ENCODE measurements at places on chromosomes 7 and 10. TPM values are rescaled to one million over a fixed set of nuclear protein-coding genes. Genes with fewer than 3 reads are reported as not detected.

Gene FBXL13
- total RNA-seq: 4.4 TPM

DNA sequence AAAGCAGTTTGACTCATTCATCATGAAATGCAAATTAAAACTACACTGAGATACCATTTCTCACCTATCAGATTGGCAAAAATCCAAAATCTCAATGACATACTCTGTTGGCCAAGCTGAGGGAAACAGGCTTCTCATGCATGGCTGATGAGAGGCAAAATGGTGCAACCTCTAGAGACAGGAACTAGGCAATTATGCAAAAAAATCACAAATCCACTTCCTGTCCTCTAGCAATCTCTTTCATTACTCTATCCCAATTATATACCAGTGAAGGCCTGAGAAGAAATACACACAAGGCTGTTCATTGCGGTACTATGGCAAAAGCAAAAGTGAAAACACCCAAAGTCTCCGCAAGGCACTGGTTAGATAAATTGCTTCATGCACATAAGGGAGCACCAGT, 25.9 kb upstream of the PTPRN2 start:
- H3K4me3 ChIP-seq: no peak overlapping the region
- no peak for DNase-seq
- H3K27ac ChIP-seq: no peak overlapping the region

- no peaks in the 10 kb centered on the region for H3K27me3 ChIP-seq
- no peak for DNase-seq
- H3K36me3 ChIP-seq: no peaks in the 10 kb centered on the region
- no peak overlapping the region for H3K4me3 ChIP-seq
- H3K27ac ChIP-seq: no peak overlapping the region
- H3K4me1 ChIP-seq: no peaks in the 10 kb centered on the region
These were observed 253.7 kb downstream of the DYNC1I1 start for GRCh38 chr7:96026010-96026409.

DNA sequence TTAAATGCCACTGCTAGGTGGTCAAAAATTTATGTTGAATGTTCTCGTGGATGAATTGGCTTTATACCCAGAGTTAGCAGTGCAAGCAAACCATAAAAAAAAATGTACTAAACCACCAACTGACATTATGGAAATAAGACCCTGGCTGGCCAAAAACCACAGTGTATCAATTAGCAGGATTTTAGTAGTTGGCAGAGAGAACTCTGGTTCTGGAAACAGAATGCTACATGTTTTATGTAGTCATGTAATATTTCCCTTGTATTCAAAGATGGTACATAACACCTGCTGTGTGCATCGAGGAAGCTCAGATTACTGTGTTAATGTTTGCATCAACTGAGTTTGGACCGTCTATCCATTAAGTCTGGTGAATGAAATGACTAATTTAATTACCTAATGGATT, 618.5 kb downstream of the CCSER2 start:
- no peaks in the 10 kb centered on the region for H3K36me3 ChIP-seq
- no peaks in the 10 kb centered on the region for H3K4me1 ChIP-seq
- DNase-seq: no peak

Gene PLAC9
- 7.8 TPM for total RNA-seq

DNA sequence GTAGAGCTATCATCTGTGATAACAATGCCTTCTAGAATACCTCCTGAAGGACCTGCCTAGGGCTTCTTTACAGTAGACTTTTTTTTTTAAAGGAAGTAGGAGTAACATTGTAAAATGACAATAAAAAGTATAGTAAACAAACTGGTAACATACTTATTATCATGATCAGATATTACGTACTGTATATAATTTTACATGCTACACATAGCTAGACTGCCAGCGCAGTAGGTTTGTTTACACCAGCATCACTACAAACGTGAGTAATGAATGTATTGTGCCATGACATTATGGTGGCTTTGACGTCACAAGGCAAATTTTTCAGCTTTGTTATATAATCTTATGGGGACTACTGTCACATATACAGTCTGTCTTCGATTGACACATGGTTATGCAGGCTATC, 15.4 kb upstream of the ZRANB1 start:
- no peak for DNase-seq
- no peaks in the 10 kb centered on the region for H3K4me1 ChIP-seq
- peaks cover 22% of the 10 kb centered on the region for H3K36me3 ChIP-seq
- H3K4me3 ChIP-seq: no peak overlapping the region

Gene SNX10
- 9.6 TPM for total RNA-seq

Gene HOXA3
- not detected for total RNA-seq

DNA sequence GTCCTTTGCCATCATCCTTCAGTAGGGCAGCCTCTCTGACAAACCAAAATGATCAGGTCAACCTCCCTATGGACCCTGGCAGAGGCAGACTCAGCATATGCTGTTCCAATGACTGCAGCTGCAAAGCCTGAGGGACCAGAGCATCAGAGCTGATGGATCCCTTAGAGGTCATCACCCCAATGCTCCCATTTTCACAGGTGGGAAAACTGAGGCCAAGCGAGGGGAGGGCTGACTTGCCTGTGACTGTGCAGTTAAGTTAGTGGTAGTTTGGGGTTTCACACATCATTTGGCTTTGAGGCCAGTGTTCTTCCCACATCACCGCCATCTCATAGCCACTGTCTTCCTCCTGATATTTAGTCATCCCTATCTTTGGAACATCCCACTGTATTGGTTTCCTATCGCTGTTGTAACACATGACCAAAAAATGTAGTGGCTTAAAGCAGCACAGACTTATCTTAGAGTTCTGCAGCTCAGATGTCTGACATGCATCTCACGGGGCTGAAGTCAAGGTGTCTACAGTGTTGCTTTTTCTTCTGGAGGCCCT, 69.3 kb upstream of the PDZD8 start:
- H3K4me3 ChIP-seq: no peak overlapping the region
- H3K36me3 ChIP-seq: peaks cover 36% of the 10 kb centered on the region
- no peak for DNase-seq
- H3K4me1 ChIP-seq: no peaks in the 10 kb centered on the region
- H3K27me3 ChIP-seq: no peaks in the 10 kb centered on the region
- no peak overlapping the region for H3K27ac ChIP-seq

DNA sequence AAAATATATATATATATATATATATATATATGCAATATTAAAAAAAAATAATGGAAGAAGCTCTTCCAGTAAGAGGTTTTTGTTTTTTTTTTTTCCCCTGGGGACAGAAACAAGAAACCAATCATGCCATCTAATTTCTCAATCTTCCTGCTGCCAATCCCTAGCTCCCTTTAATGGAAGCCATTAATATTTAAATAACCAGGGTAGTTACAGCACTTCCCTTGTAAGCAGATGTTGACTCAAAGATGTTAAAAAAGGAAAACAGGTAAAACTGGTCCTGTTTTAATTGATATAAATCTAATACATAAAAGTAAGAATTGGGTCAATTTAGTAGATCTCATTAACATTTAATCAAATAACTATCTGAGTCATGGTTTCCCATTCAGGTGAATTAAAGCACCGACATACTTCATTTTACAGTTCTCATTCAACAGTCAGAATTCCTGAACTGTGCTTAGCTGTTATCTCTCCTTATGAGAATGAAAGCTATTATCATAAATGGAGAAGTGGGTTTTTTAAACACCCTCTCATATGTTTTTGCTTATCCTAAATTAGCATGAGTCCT, 22.6 kb downstream of the CPVL start:
- H3K27ac ChIP-seq: no peak overlapping the region
- H3K4me1 ChIP-seq: peaks cover 5% of the 10 kb centered on the region
- H3K4me3 ChIP-seq: no peak overlapping the region
- H3K36me3 ChIP-seq: no peaks in the 10 kb centered on the region

GRCh38 chr7:51456-52068, 140.8 kb upstream of the FAM20C start:
- no peak overlapping the region for H3K27ac ChIP-seq
- no peaks in the 10 kb centered on the region for H3K4me1 ChIP-seq
- H3K4me3 ChIP-seq: no peak overlapping the region
- no peaks in the 10 kb centered on the region for H3K27me3 ChIP-seq
- no peak for DNase-seq
- H3K36me3 ChIP-seq: no peaks in the 10 kb centered on the region

- no peaks in the 10 kb centered on the region for H3K27me3 ChIP-seq
- H3K4me1 ChIP-seq: no peaks in the 10 kb centered on the region
- no peaks in the 10 kb centered on the region for H3K36me3 ChIP-seq
- no peak overlapping the region for H3K4me3 ChIP-seq
These were observed 10.8 kb upstream of the GALNT11 start for GRCh38 chr7:152014722-152015121.

DNA sequence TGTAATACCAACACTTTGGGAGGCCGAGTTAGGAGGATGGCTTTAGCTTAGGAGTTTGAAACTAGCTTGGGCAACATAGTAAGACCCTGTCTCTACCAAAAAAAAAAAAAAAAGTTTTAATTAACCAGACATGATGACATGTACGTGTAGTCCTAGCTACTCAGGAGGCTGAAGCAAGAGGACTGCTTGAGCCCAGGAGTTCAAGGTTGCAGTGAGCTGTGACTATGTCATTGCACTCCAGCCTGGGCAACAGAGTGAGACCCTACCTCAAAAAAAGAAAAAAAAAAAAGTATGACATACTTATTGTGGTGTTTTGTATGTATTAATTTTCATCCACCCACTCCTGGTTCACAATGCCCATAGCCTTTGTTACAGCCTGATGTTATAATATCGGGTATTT, 69.7 kb downstream of the GSAP start:
- peaks cover 6% of the 10 kb centered on the region for H3K4me1 ChIP-seq
- H3K4me3 ChIP-seq: no peak overlapping the region
- H3K27me3 ChIP-seq: no peaks in the 10 kb centered on the region
- H3K36me3 ChIP-seq: no peaks in the 10 kb centered on the region

Gene HOXA4
- not detected for total RNA-seq

GRCh38 chr10:43093423-43094076, 16.7 kb downstream of the RET start:
- no peak overlapping the region for H3K27ac ChIP-seq
- peak; percentile 56 for DNase-seq
- H3K4me3 ChIP-seq: no peak overlapping the region
- no peaks in the 10 kb centered on the region for H3K4me1 ChIP-seq
- H3K36me3 ChIP-seq: no peaks in the 10 kb centered on the region

DNA sequence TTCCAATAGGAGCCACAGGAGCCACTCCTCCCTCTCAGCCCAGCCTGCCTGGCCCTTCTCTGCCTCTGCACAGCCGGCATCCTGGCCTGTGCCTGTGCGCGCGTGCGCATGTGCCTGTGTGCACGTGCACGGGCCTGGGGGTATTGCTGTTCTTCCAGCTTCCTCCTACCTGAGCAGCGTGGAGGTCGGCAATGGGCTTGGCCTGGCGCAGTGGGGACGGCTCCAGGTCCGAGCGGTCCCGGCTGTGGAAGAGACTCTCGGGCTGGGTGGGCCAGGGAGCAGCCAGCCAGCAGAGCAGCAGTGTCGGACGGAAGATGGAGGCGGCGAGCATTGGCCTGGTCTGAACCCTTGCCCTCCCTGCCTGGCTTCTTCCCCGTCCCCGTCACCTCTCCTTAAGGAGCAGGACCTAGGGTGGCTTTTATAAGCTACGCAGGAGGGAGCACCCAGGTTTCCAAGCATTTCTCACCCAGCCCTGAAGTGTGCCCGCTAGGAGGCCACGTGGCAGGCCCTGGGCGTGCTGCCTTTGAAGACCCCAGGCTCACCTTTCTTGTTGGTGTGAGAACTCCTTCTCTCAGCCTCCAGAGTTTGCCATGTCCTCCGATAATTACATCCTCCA, at the start of gene MMP21:
TSS of gene MMP21 (minus strand) at position 331 of the 616 bp plus-strand sequence. CDS start at position 331, 0 bp downstream.
- H3K4me1 ChIP-seq: no peaks in the 10 kb centered on the region
- no peaks in the 10 kb centered on the region for H3K27me3 ChIP-seq
- H3K36me3 ChIP-seq: no peaks in the 10 kb centered on the region
- H3K27ac ChIP-seq: no peak within 1 kb of the TSS
- no peak for DNase-seq
- no peak within 1 kb of the TSS for H3K4me3 ChIP-seq

DNA sequence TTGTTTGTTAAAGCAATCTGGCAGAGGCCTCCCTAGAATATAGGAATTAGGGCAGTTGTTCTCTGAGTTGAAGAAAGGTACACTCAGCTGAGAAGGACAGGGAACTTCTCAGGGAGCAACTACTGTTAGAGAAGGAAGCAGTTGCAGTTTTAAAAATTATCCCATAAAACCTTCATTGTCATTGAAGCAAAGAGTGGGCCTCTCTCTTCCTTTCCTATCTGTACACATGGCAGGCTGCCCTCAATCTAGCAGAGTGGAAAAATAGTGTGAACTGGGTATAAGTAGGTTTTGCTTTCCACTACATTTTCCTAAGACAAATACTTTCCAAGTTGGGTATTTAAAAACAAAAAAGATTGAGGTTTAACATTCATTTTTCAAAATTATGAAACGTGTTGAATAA, 236.7 kb upstream of the KLF14 start:
- no peaks in the 10 kb centered on the region for H3K4me1 ChIP-seq
- H3K27ac ChIP-seq: no peak overlapping the region
- no peak overlapping the region for H3K4me3 ChIP-seq
- H3K27me3 ChIP-seq: no peaks in the 10 kb centered on the region
- peaks cover 18% of the 10 kb centered on the region for H3K36me3 ChIP-seq

Gene ACTL6B
- total RNA-seq: 0.33 TPM

Gene ADAM8
- 4.5 TPM for total RNA-seq

Data from H9 (cell line).